ENCODE measurements at places on chromosomes 1 and 21.

GRCh38 chr1:145892486-145893087 lies 6.9 kb upstream of the ANKRD35 start:
- no peak for DNase-seq

DNA sequence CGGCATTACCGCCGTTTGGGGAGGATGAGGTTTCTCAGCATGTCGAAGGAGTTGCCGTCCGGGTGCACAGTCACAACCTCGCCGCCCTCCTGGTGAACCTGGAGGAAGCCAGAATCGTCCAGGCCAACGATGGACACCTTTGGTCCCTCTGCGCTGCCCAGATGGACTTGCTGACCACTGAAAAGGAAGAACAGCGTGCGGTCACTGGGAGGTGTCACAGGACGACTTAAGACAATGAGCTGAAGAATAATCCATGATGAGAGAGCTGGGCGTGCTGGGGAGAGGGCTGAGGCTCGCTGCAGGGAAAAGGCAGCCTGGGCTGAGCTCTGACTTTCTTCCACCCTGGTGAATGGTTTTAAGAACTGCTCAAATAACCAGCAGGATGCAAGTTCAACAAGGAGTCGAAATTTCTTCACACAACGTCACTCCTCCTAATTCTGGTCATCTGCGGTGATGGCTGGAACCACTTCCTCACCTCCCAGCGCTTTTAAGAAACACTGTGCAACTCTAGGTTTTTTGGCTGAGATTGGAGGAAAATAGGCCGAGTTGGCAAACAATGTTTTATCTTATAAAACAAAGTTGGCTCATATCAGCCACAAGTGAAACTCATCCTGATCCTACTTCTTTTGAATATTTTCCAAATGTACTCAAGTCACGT lies 55.5 kb downstream of the SIM2 start:
- DNase-seq: no peak

DNA sequence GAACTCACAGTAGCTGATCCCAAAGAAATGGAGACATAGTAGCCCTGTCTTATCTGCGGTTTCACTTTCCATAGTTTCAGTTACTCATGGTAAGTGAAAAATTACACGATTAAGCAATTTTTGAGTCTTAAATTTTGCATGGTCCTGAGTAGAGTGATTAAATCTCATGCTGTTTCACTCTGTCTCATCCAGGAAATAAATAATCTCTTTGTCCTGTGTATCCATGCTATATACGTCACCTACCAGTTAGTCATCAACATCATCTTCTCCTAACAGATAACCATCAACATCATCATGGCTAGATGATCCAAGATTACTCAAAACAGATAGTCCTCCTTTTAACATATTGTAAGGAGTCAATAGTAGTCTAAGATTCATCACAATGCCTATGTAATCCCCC lies 1589.3 kb downstream of the BRINP3 start:
- DNase-seq: no peak

- DNase-seq: no peak
Measured at GRCh38 chr1:204128464-204128963, 23.3 kb downstream of the ETNK2 start.

- DNase-seq: no peak
Measured at GRCh38 chr1:41892301-41892781, 26.4 kb downstream of the HIVEP3 start.

GRCh38 chr1:119008483-119009311 lies 20.6 kb upstream of the TBX15 start:
- peak; percentile 72 for DNase-seq

- DNase-seq: no peak
Measured at GRCh38 chr1:11952455-11953109, 18.1 kb downstream of the PLOD1 start.

GRCh38 chr1:222616525-222616924 lies 1.4 kb upstream of the MIA3 start:
- peak; percentile 41 for DNase-seq

- DNase-seq: no peak
Measured at GRCh38 chr1:170703591-170703990, 39.7 kb downstream of the PRRX1 start.

DNA sequence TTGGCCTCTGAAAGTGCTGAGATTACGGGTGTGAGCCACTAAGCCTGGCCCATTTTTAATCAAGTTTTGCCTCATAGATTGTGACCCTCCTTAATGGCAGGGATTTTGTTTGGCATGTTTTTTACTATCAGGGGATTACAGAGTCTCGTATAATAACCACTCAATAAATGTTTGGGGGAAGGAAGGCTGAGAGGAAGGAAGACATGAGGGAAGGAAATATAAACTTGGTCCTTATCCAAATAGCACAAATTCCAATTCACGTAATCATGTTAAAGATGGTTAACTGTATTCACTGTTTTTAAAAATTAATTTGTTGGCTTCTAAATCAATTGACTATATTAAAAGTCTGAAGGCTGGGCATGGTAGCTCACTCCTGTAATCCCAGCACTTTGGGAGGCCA lies 30.9 kb upstream of the SERTAD4 start:
- DNase-seq: no peak

- DNase-seq: no peak
Measured at GRCh38 chr1:209710847-209711246, 6.2 kb downstream of the HSD11B1 start.

GRCh38 chr1:171142416-171143385 lies 42.4 kb upstream of the FMO2 start:
- peak; percentile 72 for DNase-seq

GRCh38 chr1:21337454-21337927 lies 47.2 kb upstream of the ECE1 start:
- no peak for DNase-seq

DNA sequence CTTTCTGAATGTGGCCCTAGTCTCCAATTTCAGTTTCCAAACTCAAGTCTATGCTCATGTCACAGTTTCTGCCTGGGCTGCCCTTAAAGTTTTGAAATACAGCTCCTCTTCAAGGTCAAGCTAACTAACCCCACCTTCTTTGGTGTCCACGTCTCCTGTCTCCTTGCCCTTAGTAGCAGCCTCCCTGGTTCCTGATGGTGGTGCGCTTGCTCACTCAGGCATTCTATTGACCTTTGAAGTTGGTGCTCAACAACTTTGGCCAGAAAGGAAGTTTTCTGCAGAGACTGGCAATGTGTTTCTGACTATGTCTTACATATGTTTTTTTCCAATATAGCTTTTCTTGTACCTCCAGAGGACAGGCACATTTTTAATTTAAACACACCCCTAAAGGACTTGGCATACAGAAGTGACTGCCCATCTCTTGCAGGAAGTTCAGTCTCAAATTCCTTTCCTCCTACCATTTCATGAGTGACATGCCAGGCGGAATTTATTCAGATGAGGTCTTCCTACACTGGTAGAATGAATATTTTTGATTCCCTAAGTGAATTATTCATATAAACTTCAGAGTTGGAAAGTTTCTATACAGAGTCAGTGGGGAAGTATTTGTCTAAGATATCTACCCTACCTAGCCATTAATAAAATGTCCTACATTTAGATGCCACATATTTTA lies 364.3 kb upstream of the USP24 start:
- no peak for DNase-seq

- DNase-seq: no peak
Measured at GRCh38 chr1:14613926-14614325, 15.4 kb downstream of the KAZN start.

DNA sequence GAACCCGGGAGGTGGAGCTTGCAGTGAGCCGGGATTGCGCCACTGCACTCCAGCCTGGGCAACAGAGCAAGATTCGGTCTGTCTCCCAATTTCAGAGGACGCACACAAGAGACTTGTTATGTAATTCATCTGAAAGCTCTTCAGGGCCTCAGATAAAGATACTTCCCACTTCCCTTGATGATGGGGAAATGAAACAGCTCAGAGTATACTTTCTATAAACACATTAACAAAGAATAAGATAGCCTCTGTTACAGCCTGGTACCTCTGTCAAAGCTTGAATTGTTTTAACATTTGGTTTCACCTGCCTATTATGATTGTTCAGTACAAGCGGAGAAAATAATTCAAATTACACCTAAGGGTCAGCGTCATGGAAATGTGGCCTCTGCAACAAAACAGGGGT lies 622.9 kb upstream of the ADGRL4 start:
- no peak for DNase-seq

DNA sequence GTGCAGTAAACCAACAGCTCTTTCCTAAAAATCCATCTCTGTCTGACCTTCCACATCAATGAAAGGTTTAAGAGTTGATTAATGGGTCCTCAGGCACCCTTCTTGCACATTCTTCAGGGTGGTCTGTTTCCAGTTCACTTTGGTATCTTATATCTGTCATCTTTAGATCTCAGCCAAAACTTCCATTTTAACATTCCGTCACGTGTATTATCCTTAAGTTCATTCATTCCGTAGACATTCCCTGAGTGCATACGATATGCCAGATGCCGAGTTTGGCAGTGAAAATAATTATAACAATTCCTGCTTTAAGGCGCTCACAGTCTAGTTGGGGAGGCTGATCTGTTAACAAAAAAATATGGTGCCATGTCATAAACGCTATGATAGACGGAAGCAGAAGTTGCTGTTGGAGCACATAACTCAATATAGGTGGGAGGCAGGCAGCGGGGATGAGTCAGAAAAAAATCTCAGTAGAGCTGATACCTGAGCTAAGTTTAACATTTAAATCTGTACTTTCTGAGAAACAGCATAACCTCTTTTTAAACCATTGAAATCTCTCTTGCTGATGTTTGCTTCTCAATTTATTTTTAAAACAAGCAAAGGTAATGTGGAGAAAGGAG lies 59.6 kb upstream of the HOOK1 start:
- no peak for DNase-seq

DNA sequence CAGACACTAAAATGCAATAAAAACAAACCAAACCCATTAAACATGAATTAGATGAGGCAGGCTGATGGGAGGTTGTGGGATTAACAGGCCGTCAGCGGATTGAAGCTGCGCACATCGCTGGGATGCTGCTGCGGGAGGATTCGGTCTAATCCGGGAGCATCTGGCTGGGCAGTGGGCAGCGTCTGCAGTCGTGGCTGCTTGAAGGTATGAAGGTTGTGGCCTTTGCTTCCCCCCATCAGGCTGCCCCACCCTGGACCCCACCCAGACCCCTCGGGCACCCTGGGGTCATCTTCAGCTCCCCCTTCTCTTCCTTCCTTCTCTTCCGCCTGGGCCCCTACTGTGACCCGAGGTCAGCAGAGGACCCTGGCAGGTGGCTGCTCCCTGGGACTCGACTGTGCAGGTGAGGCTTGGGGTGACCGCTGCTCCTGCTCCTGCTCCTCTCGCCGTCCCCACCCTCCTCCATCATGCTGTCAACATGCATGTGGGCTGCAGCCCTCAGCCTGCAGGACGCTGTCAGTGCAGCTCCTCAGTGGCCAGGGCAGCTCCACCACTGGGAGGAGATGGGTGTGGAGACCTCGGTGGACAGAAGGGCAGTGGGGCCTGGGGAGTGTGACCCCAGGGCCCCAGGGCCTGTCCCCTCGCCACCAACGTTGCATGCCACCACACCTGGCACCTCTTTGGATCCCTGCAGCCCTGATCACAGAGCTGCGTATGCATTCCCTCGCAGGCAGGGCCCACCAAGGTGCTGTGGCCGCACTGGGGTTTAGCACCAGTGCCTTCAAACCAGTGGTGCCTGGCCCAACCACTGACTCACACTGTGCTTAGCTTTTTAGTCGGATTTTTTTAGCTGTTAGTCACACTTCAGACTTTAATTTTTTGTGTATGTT lies 112.2 kb upstream of the COL6A1 start:
- DNase-seq: no peak

DNA sequence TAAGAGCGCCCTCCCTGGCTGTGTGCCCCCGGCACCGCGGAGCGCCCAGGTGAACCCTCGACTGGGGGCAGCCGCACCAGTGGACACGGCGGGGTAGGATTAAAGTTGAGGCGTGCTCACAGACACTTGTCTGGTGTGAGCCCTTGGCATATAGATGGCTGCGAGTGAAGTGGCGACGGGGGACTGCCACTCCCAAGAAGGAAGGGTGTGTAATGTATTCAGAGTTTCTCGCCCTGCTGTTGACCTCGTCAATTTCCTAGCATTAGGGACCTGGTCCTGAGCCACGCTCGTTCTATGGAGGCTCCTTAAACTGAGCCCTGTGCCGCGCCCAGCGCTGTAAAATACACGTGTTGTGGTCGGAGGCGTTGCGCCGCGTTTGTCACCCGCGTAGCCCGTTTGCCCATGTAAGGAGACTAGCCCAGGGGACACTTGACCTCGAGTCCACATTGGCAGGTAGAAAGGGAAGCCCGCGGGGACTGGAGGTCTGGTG lies 554 bp downstream of the EVA1C start:
- peak; percentile 58 for DNase-seq

- DNase-seq: no peak
Measured at GRCh38 chr21:25081096-25081495, 526.2 kb downstream of the MRPL39 start.

- no peak for DNase-seq
Measured at GRCh38 chr1:93816970-93817678, 61.9 kb downstream of the DNTTIP2 start.

- no peak for DNase-seq
Measured at GRCh38 chr1:220890602-220891001, 11.4 kb downstream of the HLX start.

GRCh38 chr21:32065654-32066053 lies 192.8 kb downstream of the HUNK start:
- DNase-seq: no peak

DNA sequence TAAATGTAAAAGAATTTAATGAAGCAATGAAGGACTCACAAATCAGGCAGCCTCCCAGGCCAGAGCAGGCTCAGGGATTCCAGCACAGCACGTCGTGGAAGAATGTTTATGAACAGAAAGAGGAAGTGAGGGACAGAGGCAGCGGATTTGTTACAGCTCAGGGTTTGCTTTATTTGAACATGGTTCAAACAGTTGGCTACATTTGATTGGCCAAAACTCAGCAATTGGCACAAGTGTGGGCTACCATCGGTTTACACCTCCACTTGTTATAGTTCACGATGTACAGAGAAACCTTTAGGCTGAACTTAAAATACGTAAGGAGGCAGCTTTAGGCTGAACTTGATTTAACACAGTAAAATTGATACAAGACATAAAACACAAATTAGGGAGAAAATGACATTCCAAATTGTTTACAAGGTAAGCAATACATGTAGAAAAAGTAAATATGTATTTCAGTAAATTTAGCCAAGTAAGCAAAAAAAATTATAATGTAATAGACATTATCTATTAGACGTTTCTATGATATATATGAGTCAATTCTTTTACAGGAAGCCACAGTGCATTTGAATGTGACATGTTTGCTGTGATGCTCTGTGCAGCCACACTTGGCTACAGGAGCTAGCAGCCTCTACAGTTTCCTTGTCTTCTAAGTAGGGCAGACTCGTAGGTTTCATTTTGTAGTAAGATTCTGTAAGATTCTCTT lies 126.5 kb downstream of the ADSS2 start:
- no peak for DNase-seq

GRCh38 chr1:1001057-1001783 lies 1.3 kb upstream of the HES4 start:
- no peak for DNase-seq

- no peak for DNase-seq
Measured at GRCh38 chr1:218380125-218380977, 35.2 kb downstream of the TGFB2 start.

- DNase-seq: no peak
Measured at GRCh38 chr1:174230399-174230798, 71.1 kb downstream of the RABGAP1L start.

- DNase-seq: no peak
Measured at GRCh38 chr1:226558036-226558650, 9.6 kb downstream of the STUM start.

- DNase-seq: peak; percentile 44
Measured at GRCh38 chr1:86068271-86068721, 88.3 kb downstream of the COL24A1 start.

Measured in right forelimb (tissue), 1 donor.